ENCODE measurements at places on chromosomes 6 and 20.

GRCh38 chr6:166573511-166574216 is 12.8 kb downstream of the RAMACL start:
- H3K27ac ChIP-seq = no peak overlapping the region
- H3K4me3 ChIP-seq = no peak overlapping the region
- no peaks in the 10 kb centered on the region for H3K36me3 ChIP-seq
- H3K27me3 ChIP-seq = no peaks in the 10 kb centered on the region
- no peaks in the 10 kb centered on the region for H3K4me1 ChIP-seq
- no peak for DNase-seq

DNA sequence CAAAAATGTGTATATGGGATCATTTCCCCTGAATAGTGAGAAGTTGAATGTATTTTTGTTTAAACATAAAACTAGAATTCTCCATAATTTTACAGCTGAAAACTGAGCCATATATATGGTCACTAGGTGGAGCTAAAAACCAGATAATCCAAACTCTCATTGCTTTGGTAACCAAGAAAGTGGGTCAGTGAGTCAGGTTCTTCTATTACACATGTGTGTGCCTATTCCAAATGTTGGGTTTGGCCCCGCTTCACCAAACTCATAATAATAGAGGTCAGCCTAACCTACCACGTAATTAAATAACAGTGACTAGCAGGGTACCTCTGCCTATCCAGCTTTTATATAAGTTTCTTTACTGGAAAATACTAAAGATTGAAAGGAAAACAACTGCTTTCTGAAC is 19.3 kb upstream of the RNGTT start:
- no peak for DNase-seq
- no peaks in the 10 kb centered on the region for H3K36me3 ChIP-seq
- no peaks in the 10 kb centered on the region for H3K27me3 ChIP-seq

DNA sequence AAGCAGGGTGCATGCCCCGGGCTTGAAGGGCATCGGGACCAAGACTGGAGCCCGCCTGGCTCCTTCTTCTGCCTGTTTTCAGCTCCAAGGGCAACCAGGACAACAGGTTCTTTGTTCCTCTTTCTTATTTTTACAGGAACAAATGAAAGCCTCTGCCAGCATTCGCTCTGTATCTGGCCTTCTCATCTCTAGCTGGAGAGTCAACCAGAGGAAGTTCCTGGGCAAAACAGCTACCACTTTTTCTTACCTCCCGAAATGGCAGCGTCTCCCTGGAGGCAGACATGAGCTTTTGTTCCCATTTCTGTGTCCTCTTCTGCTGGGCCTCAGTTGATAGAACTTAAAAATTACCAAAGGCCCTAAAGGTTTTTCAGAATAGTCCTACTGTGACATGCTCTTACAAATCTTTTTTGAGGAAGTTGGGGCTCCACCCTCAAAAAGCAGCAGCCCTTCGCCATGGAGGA is 74.1 kb upstream of the NAA20 start:
- no peaks in the 10 kb centered on the region for H3K27me3 ChIP-seq
- no peak overlapping the region for H3K27ac ChIP-seq
- no peak overlapping the region for H3K4me3 ChIP-seq
- DNase-seq = no peak
- H3K4me1 ChIP-seq = no peaks in the 10 kb centered on the region

DNA sequence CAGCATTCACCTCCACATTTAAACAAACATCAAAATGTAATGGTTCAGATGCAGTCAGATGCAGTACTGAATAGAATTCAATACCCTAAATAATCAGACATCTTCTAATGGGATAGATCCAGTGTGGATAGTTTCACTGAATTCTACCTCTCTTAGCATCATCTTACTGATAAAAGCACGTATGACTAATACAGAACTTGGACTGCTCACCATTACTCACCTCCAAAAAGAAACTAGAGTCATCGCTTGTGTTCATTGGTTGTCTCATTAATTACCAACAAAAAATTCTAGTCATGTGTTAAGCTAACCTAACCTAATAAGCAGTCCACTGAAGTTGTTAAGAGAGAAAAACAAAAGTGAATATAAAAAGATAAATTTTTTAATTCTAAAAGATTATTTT is 165.9 kb upstream of the IRAK1BP1 start:
- H3K36me3 ChIP-seq = no peaks in the 10 kb centered on the region
- H3K4me1 ChIP-seq = no peaks in the 10 kb centered on the region
- H3K27me3 ChIP-seq = no peaks in the 10 kb centered on the region
- no peak for DNase-seq

DNA sequence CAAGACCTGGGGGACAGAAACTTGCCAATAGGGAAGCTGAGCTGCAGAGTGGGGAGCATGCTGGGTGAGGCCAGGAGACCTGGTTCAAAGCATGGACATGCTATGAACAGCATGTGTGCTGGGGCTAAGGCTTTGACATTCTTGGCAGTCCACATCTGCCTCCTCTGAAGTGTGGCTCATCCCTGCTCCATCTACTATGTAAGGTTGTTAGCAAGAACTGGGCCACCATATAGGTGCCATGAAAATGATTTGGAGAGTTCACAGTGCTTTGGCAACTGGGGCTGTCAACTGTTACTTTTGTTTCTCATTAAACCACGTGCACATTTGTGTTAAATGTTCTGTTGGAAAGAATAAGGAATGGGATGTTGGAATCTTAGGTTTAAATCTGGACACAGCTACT is 311.1 kb downstream of the CDC5L start:
- no peak for DNase-seq
- no peaks in the 10 kb centered on the region for H3K4me1 ChIP-seq
- no peaks in the 10 kb centered on the region for H3K27me3 ChIP-seq
- H3K27ac ChIP-seq = no peak overlapping the region
- H3K36me3 ChIP-seq = no peaks in the 10 kb centered on the region
- no peak overlapping the region for H3K4me3 ChIP-seq

DNA sequence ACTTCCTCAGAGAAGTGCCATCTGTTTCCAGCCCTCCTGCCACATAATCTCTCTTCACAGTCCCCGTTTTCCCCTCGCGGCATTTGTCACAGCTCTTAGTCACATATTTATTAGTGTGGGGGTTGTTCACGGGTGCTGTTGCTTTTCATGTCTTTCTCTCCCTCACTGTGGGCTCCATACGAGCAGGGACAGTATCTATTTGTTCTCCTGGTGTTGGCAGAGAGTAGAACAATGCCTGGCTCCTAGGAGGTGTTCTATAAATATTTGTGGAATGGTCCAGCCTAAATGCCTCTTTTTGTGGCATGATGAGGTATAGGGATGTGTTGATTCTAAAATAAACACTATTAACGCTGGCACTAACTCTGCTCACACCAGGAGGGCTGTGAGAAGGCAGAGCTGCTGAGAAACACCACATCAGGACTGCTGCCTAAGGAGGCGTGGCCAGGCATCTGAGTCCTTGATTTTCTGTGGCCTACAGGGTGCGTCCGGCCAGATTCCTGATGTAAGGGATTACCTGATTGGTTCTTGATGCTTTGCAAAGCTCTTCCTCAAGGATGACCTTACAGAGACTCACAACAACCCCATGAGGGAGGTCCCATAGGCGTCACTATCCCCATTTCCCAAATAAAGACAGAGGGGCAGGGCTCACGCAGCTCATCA is 219.8 kb upstream of the ARID1B start:
- no peak overlapping the region for H3K4me3 ChIP-seq
- H3K27ac ChIP-seq = no peak overlapping the region
- no peaks in the 10 kb centered on the region for H3K4me1 ChIP-seq
- no peaks in the 10 kb centered on the region for H3K27me3 ChIP-seq
- no peak for DNase-seq
- no peaks in the 10 kb centered on the region for H3K36me3 ChIP-seq

GRCh38 chr6:48084201-48084600 is 26.8 kb downstream of the PTCHD4 start:
- H3K4me1 ChIP-seq = no peaks in the 10 kb centered on the region
- no peaks in the 10 kb centered on the region for H3K27me3 ChIP-seq
- H3K4me3 ChIP-seq = no peak overlapping the region
- no peaks in the 10 kb centered on the region for H3K36me3 ChIP-seq

DNA sequence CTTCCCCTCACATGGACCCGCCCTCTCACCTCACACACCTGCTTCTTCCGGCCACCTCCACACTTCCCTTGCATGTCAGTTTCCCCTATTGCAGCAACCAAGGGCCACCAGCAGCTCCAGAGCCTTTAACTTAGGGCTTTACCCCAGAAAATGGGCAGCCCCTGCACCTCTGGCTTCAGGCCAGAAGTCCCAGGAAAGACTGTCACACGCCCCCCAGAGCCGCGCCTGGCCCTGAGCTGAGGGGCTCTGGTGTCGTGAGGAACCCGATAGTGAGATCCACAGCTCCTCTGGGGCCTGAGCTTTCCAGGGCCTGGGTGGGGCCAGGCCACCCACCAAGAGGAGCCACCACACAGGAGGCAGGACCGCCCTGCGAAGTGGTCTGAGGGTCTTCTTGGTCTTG is 182.4 kb downstream of the DLL1 start:
- H3K4me3 ChIP-seq = no peak overlapping the region
- H3K36me3 ChIP-seq = no peaks in the 10 kb centered on the region
- no peak for DNase-seq
- H3K27me3 ChIP-seq = no peaks in the 10 kb centered on the region
- H3K27ac ChIP-seq = no peak overlapping the region

DNA sequence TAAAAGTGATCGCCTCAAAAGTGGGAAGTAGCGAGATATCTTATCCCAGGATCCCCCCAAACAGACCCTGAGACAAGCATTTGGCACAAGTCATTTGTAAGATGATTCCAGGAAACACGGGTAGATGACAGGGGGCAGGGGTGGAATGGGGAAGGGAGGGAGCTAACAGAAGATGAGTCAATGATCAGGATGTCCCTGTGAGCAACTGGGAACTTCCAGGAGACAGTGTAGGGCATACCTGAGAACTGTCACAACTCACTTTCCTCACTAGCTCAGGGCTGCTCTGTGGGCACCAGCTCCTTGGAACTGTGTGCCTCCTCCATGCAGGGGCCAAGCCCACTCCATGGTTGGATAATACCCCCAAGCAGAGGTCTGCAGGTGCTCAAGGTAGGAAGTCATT is 38.5 kb upstream of the VSX1 start:
- no peaks in the 10 kb centered on the region for H3K27me3 ChIP-seq
- H3K4me1 ChIP-seq = no peaks in the 10 kb centered on the region

DNA sequence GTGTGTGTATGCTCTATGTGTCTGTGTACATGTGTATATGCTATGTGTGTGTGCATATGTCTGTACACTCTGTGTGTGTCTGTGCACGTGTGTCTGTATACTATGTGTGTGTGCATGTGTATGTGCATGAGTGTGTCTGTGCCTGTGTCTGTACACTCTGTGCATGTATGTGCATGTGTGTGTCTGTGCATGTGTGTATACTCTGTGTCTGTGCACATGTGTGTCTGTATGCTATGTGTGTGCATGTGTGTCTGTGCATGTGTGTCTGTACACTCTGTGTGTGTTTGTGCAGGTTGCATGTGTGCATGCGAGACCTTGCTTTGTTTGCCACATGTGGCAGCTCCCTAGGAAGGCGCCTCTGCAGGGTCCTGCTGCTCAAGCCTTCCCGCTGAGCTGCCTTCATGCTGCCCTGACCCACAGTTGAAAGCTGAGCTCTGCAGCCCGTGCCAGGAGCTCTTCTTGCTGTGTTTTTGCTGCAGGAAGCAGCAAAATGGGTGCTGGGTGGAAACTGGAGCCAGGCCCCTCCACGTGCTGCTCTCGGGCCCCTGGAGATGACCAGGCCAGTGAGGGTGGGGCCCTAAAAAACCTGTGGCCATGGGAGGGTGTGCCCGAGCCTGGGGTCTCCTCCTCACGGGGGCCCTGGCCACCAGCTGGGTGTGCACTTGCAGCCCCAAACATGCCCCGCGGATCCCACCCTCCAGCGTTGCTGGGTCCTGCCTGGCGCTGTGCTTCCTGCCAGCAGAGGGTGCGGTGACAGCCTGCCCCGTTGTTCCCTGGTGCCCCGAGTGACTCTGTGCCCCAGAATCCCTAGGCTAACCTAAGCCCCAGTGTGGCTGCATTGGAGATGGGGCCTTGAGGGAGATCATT is 109.1 kb downstream of the DACT2 start:
- no peaks in the 10 kb centered on the region for H3K36me3 ChIP-seq
- DNase-seq = no peak
- H3K4me1 ChIP-seq = no peaks in the 10 kb centered on the region
- H3K27me3 ChIP-seq = no peaks in the 10 kb centered on the region

GRCh38 chr20:57384953-57385761 is 6.0 kb upstream of the RBM38 start:
- DNase-seq = no peak
- no peak overlapping the region for H3K4me3 ChIP-seq
- H3K27me3 ChIP-seq = no peaks in the 10 kb centered on the region
- H3K36me3 ChIP-seq = no peaks in the 10 kb centered on the region
- peaks cover 19% of the 10 kb centered on the region for H3K4me1 ChIP-seq

DNA sequence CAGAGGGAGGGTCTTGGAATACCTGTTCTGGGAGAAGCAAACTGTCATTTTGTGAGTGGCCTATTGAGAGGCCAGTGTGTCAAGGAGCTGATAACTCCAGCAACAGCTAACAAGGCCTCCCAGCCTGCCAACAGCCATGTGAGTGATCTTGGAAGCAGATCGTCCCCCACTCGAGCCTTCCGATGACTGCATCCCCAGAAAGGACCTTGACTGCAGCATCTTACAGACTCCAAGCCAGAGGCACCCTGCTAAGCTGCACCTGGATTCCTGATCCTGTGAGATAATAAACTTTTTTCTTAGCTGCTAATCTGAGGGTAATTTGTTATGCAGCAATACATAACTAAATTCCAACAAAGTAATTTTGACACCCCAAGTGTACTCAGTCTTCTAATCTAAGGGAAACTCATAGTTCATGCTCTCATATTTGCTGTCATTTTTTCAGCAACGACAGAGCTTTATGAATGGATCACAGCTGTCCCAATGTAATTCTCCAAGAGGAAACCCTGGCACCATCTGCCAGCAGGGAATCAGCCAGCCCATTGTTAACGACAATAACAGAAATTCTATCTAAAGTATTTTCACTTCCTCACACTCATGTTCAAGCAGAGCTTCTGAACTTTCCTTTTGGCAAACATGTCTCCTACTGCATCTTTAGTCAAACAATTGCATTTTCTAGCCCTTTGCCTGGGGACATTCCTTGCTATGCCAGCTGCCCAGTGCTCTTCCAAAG is 470.2 kb upstream of the BTBD3 start:
- no peak for DNase-seq
- H3K27me3 ChIP-seq = no peaks in the 10 kb centered on the region
- no peaks in the 10 kb centered on the region for H3K4me1 ChIP-seq
- no peaks in the 10 kb centered on the region for H3K36me3 ChIP-seq
- H3K4me3 ChIP-seq = no peak overlapping the region

GRCh38 chr6:1311400-1312202 is at the start of gene FOXQ1:
TSS of gene FOXQ1 (plus strand) at chr6:1312098. CDS start at chr6:1312705, 607 bp downstream.
- no peak within 1 kb of the TSS for H3K4me3 ChIP-seq
- peaks cover 12% of the 10 kb centered on the region for H3K27me3 ChIP-seq
- no peaks in the 10 kb centered on the region for H3K4me1 ChIP-seq
- H3K36me3 ChIP-seq = no peaks in the 10 kb centered on the region
- DNase-seq = no peak

DNA sequence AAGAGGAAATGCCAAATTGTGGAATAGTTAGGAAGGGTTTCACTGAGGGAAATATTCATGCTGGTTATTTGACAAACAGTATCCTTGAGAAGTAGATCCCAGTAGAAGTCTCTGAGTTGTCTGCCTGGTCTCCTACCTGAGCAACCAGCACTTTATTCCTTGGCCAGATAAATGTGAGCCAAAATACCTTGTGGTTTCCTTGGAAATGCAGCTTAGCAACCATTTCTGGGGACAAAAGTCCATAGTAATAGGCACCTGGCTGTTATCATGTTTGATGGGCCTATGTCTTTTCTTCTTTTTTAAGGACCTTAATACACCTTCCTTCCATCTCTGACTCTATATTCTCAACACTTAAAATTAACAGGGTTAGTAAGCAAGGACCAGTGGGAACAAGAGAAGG is 217.1 kb upstream of the MARCKS start:
- H3K27me3 ChIP-seq = no peaks in the 10 kb centered on the region
- no peaks in the 10 kb centered on the region for H3K4me1 ChIP-seq
- H3K36me3 ChIP-seq = no peaks in the 10 kb centered on the region
- DNase-seq = no peak
- no peak overlapping the region for H3K27ac ChIP-seq

All from CD8-positive, alpha-beta memory T cell (primary cell).